ENCODE measurements at places on chromosomes 7 and 10.

DNA sequence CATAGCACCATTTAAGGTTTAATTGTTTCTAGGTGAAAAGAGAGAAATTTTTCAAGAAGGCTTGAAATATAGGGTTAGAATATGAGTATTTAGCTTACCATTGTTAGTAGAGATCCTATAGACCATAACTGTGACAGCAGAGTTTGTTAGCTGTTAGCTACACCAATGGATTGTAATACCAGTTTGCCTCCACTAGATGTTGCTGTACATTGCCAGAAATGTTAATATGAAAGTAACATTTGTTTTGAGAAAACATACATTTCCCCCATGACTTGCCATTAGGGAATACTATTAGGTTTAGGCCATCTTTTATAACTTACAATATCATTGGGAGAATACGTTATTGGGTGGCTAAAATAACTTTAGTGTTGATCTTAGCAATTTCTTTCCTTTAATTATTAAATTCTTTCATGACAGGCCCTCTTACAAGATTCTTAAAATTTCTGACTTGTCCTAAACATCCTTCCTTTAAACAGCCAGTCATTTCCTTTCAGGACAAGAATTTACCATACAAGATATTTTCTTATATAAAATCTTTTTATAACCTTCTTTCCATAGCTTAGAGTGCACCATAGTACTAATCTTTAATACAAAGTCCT lies 39.5 kb downstream of the ZNF117 start:
- peak; percentile 9 for DNase-seq

DNA sequence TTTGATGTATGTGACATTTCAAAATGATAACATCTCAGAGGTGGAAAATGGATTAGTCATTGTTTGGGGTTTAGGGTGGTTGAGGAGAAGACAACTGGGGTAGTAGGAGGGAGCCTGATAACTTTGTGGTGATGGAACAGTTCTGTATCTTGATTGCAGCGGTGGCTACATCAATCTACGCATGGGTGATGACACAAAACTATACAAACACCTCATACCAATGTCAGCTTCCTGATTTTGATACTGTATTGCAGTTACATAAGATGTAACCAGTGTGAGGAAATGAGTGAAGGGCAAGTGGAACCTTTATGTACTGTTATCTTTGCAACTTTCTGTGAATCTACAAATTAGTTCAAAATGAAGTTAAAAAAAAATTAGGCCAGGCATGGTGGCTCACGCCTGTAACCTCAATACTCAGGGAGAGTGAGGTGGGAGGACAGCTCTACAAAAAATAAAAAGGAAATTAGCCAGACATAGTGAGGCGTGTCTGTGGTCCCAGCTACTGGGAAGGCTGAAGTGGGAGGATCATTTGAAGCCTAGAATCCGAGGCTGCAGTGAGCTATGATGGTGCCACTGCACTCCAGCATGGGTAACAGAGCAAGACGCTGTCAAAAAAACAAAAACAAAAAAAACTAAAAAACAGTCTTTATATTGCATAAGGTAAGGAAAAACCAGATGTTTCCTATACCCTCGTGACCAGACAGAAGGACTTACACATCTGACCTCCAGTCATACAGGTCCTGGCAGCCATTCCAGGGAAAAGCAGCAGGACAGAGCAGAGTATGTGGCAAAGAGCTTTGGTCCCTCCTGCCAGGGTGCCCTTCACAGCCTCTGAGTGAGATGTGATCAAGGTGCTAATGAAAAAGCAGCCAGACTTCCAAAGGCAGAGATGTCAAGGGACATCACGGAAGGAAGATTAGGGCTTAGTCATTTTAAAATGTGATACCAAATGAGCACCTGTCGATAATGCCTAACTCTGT lies 50.8 kb downstream of the CYTH3 start:
- no peak for DNase-seq

DNA sequence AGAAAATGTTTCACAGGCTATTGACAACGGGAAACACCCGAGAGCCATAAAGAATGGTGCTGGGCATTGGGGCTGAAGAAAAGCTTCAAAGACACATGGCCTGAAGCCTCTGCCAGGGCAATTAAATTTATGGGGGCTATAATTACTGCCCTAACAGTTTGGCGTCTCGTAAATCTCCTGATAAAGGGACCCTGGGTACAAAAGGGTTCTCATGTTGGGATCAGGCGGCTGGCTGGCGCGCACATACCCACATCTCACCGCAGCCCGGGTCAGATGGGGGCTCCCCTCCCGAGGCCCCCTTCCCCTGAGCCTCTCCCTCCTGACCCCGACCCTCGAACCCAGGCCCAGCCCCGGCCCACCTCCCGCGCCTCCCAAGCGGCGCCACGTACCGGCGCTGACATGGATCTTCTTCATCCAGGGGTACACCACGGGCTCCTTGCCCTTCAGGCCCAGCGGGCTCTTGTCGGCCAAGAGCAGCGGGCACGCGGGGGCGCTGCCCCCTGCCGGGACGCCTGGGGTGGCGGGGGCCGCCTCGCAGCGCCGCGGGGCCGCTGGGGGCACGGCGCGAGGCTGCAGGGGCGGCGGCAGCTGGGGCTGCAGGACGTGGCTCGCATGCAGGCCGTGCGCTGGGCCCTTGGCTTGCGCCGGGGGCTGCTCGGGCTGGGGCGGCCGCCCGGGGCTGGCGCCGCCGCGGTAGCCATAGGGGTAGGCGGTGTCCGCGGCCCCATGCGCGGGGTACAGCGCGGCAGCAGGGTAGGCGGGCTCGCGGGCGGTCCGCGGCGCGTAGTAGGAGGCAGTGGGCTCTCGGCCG lies 623 bp downstream of the HOXA4 start:
- DNase-seq: no peak

DNA sequence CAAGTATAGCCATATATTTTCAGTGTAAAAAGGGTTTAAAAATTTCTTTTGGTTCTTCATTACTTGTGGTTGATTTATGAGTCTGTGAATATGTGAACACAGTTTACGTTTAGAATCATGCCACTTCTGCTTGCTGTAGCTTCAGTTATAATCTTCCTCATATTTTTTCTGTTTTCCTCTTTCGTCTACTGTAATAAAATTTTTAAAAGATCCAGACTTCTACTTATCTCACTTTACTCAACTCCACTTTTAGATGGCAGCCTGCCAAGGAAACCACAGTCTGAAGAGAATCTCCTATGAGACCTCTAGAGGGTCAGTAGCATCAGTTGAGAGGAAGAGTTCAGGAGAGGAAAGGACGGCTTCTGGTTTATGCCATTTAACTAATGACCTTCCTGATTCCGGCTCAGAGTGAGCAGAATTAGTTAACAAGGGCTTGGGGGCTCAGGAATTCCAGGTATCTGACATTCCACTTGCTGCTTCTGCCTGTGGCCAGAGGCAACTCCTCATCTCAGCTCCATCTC lies 21.4 kb downstream of the CREB5 start:
- peak; percentile 13 for DNase-seq

DNA sequence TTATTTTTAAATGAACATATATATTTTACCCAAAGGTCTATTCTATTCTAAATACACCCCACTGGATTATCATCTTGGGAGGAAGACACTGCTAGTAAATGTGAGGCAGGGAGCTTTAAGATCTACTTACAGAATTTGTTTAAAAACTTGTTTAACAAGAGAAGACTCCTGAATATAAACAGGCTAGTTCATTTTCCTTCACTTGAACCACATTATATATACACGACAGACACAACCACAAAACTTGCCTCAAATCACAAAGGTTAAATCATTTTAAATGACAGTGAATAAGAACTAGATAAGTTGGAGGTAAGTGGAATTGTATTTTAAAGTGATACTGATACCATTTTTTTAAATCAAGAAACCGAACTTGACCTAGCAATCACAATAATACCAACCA lies 109.2 kb downstream of the ATE1 start:
- no peak for DNase-seq

GRCh38 chr7:67453580-67454380 lies 457.1 kb downstream of the TYW1 start:
- no peak for DNase-seq

- no peak for DNase-seq
These were observed 13.3 kb downstream of the RGR start for GRCh38 chr10:84258034-84258695.

DNA sequence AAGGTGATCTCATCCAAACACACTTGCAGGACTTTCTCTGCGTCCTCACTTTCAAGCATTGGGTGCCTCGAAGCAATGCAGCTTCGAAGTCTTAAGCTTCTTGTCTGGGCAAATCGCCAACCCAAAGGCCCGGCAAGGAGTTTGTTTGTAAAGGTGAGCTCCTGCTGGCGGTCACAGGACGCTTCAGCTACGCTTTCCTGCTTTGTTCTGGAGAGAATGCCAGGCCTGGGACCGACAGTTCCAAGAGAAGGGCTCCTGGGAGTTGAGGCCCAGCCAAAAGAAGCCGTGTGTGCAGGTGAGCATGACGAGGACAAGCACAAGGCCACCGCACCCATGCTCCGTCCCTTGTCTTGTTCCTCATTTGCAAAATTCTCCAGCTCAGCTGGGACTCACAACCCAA lies 106.6 kb upstream of the DOCK1 start:
- DNase-seq: no peak

DNA sequence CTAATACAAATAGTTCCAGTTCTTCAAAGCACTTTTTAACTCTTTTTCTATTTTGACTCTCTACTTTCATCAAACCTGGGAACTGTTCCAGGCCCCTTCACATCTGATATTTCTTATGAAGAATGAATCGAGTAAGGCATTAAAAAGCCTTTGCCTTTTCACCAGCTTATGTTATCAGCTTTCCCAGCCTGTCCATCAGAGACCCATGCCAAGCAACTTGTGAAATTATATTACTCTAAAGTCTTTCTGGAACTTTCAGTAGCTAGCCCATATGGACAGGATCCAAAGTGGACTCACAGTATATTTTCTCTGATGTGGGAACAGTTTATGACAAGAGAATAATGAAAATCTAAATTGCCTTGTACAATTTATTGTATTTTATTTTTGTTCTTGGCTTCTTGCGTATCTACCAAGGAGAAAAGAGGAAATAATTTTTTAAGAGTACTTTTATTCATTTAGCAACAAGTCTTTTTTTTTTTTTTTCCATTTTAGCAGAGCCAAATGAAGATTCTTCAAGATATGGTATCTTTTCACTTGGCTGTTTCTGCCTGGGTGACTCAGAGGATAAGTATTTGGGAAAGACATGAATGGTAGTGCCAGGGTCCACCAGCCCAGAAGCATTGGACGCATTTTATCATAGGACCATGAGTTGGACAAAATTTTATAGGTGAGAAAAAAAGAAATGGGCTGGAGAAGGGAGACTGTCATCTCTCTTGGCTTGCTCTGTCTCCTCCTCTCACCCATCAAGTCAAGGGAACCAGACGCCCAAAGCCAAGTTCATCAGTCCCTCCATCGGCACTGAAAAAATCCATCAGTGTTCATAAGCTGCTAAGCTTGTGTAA lies 195.8 kb upstream of the NEBL start:
- no peak for DNase-seq

DNA sequence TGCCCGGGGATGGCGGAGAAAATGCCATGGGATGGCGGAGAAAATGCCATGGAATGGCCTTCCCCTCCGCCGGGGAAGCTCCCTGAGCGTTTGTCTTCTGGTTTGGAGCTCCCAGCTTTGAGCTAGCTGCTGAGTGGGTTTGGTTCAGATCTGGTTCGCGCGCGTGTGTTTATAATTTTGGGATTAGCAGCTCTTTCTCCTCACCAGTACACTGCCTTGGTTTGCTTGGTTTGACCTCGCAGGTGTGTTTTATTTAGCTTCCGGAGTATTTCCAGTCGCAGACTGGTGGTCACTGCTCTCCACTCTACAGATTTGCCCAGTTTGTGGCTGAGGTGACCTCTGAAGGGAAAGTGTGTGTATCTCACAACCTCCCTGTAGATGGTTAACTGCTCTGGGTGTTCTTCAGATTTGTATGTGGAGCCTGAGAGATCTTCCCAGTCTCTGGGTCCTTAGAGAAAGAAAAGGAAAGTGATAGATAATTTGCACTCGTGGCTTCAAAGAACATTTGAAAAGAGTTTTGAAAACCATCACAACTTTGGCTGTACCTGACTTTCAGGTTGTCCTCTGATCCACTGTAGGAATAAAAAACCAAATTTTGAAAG lies 597 bp downstream of the ZNF277 start:
- no peak for DNase-seq

- DNase-seq: no peak
These were observed 240.7 kb downstream of the TCERG1L start for GRCh38 chr10:131070856-131071255.

DNA sequence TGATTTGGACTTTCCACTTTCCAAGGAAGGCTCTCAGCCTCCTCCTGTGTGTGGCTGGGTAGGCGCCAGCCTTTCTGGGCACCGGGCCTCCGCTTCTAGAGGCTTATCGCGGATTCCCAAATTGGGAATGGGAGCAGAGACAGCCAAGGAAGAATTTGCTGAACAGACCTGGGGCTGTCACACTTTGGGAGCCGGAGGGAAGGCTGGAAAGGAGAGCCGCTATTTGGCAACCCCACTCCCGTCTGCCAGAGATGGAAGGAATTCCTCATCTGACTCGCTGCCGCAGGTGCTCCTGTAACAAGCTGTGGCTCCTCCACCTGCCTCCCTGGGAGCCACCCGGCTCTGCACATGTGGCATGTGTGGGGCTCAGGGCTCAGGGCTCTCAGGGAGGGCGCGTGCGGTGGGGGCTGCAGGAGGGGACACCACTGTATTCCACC lies 50.8 kb upstream of the ECHDC3 start:
- no peak for DNase-seq

DNA sequence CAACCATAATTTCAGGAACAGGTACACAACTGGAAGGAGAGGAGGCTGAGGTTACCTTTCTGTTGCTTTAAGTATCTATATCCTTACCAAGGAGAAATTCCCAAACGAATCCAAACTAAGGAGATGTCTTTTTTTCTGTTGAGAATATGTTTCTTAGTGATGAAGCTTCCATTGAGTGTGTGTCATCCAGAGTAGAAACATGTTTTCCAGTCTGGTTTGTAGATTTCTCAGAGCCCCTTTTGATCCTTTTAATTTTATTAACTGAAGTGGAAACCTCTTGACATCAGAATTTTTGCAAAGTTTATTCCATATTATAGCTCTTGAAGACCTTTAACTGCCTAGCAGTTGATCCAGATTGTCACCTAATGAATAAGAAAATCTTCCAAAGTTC lies 207.1 kb upstream of the FERD3L start:
- no peak for DNase-seq

GRCh38 chr10:86187499-86188239 lies 178.9 kb downstream of the GRID1 start:
- no peak for DNase-seq

DNA sequence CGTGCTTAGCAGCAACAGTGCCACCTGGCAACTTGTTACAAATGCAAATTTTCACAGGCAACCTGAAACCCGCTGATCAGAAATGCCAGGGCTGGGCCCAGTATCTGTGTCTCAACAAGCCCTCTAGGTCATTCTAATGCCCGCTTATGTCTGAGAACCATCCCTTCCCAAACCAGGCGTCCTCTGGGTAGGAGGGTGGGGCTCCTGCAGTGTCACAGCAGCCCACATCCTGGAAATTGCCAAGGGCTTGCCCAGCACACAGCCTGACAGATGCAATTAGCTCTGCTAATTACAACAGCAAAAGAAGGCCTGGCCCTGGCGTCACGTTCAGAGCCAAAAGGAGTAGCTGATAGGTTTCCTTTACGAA lies 15.9 kb downstream of the ITPRIP start:
- DNase-seq: no peak

GRCh38 chr7:71871446-71871845 lies 540.7 kb downstream of the CALN1 start:
- no peak for DNase-seq

- DNase-seq: peak; percentile 80
These were observed 716 bp downstream of the OGA start for GRCh38 chr10:101817337-101818118.
